ENCODE measurements at places on chromosomes 7 and 10. TPM values are rescaled to one million over a fixed set of nuclear protein-coding genes. Genes with fewer than 3 reads are reported as not detected.
A peak's percentile ranks its signal among the peaks of the same experiment; 100 is the strongest.

Gene ANKRD61
- 0.11 TPM for total RNA-seq

DNA sequence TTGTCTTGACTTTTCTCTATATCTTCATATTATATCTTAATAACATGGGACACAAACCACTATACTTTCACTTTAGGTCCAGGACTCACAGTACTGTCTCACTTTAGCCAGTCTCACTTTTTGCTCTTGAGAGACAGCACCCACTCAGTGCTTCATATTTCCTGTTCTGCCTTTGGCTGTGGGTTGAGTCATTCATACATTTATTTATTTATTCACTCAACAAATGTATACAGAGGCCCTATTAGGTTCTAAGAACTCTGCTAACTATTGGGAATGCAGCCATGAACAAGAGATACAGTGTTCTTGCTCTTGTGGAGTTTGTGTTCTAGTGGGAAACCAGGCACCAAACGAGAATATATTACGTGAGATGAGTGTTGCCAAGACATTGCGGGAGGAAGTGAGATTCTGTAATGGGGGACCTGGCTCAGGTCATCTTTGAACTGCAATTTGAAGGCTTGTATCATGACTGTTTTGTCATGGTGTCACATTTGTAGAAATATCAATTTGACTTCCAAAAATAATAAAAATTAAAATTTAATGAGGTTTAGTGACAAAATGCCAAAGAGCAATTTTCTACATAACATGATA, 190.1 kb downstream of the SDHAF3 start:
- H3K4me3 ChIP-seq, result no peak overlapping the region
- no peaks in the 10 kb centered on the region for H3K4me1 ChIP-seq
- H3K27ac ChIP-seq, result no peak overlapping the region
- no peaks in the 10 kb centered on the region for H3K27me3 ChIP-seq

GRCh38 chr7:129952086-129952652, 591 bp downstream of the UBE2H start:
- no peaks in the 10 kb centered on the region for H3K27me3 ChIP-seq
- H3K36me3 ChIP-seq, result peaks cover 2% of the 10 kb centered on the region
- H3K4me1 ChIP-seq, result peaks cover 16% of the 10 kb centered on the region
- H3K4me3 ChIP-seq, result peak overlapping the region; percentile 94
- DNase-seq, result peak; percentile 36
- H3K27ac ChIP-seq, result peak overlapping the region; percentile 96

Gene HOXA9
- 1.5 TPM for total RNA-seq

Gene TAS2R3
- 5.7 TPM for total RNA-seq

GRCh38 chr10:101656890-101657289, 38.1 kb downstream of the FBXW4 start:
- H3K4me1 ChIP-seq, result peaks cover 17% of the 10 kb centered on the region
- H3K36me3 ChIP-seq, result peaks cover 21% of the 10 kb centered on the region
- no peaks in the 10 kb centered on the region for H3K27me3 ChIP-seq
- no peak overlapping the region for H3K27ac ChIP-seq
